NCI-H2107 (cell line): ENCODE measurements at places on chromosomes 12 and 14.

GRCh38 chr12:91965781-91966180 lies 179.9 kb downstream of the BTG1 start:
- no peak for DNase-seq

DNA sequence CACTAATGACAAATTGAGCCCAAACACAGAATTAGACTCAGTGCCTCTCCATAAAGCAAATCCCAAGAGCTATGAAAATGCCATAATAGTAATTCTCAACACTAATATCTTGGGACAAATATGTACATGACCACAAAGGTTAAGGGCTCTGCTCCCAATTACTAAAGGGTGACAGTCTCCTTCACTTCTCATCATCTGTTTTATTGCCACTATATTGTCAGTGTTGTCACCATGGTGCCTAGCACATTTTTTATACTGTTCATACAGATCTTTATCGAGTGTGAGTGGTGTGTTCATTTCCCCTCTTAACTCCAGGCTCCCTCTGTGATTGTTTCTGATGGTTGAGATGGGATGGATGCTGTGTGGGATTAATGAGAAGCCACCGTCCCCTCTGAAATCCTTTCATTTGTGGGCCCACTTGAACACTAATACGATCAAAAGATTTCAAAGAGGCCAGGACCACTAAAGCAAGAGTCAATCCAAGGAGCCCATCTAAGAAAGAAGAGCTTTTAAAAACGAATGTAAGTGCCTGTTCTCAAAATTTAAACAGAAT lies 277.7 kb downstream of the GXYLT1 start:
- DNase-seq: no peak

DNA sequence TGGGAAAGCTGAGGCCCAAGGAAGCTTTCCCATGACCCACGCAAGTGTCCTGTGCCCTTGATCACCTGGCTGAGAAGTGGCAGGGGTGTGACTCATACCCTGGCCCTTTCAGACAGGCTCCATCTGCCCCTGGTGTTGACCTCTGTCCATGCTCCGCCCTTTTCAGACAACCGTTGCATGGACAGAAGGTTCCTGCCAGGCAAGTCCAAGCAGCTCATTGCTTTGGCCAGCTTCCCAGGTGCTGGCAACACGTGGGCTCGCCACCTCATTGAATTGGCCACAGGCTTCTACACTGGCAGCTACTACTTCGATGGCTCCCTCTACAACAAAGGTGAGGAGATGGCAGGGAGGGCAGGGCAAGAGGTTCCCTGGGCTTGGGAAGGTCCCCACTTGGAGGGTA lies 103.5 kb downstream of the WSCD2 start:
- DNase-seq: no peak

- DNase-seq: no peak
Observed at GRCh38 chr12:30145684-30146032, 361.9 kb upstream of the TMTC1 start.

DNA sequence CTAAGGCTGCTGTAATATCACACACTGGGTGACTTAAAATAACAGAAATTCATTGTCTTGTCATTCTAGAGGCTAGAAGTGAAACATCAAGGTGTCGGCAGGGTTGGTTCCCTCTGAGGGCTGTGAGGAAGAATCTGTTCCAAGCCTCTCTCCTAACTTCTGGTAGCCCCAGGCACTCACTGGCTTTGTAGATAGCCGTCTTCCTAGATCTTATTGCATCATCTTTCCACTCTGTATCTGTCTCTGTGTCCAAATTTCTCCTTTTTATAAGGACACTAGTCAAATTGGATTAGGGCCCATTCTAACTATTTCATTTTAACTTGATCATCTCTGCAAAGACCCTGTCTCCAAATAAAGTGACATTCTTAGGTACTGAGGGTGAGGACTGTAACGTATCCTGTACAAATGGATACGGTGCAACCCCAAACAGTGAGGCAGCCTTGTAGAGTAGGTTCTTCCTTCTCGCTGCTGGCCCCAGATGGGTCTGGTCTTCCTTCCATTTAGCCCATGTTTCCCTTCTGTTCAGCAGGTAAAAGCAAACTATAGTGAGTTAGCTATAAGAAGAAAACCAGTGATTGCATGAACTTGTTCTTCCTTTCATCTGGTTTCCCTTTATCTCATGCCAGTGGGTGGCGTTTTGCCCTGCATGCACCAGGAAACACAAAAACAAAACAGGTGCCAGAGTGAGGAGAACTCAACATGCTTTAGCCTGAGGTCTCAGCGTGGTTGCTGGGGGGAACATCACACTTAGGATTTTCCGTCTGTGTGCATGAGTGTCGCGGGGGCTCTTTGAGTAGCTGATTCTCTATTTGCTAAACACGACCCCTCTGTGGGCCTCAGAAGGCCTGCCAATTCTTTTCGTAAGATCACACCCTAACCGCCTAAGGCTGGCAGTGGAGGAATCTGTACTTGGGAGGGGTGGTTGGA lies 19.5 kb downstream of the TTC9 start:
- peak; percentile 20 for DNase-seq

GRCh38 chr12:835754-836518 lies 83.6 kb downstream of the WNK1 start:
- DNase-seq: no peak

DNA sequence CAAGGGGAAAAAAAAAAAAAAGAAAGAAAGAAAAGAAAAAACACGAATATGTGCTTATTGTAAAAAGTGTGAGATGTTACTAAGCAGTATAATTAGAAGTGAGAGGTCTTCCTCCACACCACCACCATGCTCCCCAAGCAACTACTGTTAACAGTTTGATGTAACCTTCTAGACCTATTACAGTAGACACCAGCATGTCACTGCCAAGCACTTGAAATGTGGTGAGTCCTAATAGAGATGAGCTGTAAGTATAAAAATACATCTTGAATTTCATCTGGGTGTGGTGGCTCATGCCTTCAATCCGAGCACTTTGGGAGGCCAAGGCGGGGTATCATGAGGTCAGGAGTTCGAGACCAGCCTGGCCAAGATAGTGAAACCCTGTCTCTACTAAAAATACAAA lies 8.1 kb upstream of the SNRNP35 start:
- DNase-seq: no peak

DNA sequence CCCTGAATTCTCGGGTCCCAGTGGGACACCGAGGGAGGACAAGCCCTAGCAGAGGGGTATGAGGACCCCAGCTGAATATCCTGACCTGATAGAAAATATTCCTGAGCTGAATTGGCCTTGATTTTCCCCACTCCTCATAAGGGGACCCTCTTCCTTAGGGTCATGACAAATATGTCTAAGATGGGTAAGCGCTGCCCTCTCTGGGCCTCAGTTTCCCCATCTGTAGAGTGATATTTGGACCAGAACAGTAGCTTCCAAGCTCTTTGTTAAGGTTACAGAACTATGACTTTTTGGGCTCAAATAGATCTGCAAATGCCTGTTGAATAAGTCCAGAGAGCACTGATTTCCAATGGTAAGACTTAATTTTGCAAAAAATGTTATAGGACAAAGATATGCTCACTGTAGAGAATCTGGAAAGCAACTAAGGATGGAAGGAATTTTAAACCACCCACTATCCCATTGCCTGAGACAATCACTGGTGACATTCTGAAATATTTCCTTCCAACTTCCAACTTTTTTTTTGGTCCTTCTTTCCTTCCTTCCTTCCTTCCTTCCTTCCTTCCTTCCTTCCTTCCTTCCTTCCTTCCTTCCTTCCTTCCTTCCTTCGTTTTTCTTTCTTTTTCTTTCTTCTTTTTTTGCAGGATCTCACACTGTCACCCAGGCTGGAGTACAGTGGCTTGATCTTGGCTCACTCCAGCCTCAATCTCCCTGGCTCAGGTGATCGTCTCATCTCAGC lies 32.0 kb downstream of the MYL2 start:
- DNase-seq: no peak

GRCh38 chr14:99647411-99647810 lies 2.5 kb downstream of the HHIPL1 start:
- no peak for DNase-seq
